Spinal cord (tissue), 10 donors: ENCODE measurements at places on chromosomes 11 and 22. TPM values are rescaled to one million over a fixed set of nuclear protein-coding genes. Genes with fewer than 3 reads are reported as not detected.

The PANX2 gene
- 18.3 TPM for polyA plus RNA-seq

The PIWIL4 gene
- polyA plus RNA-seq = 4.2 TPM

The SBF2 gene
- 50.3 TPM for polyA plus RNA-seq

The POTEH gene
- not detected for polyA plus RNA-seq
